ENCODE measurements at places on chromosomes 5 and 9. TPM values are rescaled to one million over a fixed set of nuclear protein-coding genes. Genes with fewer than 3 reads are reported as not detected.

Gene CENPH
- total RNA-seq, result 37.0 TPM

Gene TRPM3
- total RNA-seq, result not detected

Gene OBP2B
- not detected for total RNA-seq

DNA sequence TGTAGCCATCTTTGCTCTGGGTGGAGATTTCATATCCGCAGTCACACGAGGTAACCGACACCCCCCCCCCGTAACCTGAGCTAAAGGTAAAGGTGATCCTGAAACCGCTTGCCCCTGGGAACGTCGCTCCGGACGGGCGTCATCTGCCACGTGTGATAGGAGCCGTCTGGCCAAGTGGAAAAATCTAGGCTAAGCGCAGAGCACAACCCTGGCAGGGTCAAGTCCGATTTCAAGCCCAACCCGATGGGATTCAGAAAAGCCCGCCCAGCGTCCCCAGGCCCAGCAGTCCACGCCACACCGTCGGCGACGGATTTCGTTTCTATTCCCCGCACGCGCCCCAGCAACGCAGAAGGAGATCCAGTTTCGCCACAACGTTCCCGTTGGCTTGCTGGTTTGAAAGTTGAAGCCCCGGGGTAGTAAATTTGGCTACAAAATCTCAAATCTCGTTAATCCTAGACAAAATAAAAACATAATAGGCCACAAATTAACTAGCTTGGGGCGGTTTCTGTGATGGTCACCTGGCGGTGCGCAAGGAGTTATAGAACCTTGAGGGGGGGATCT, 32.4 kb upstream of the NFIB start:
- H3K27me3 ChIP-seq, result peaks cover 57% of the 10 kb centered on the region
- no peak overlapping the region for H3K27ac ChIP-seq
- H3K4me1 ChIP-seq, result peaks cover 5% of the 10 kb centered on the region

DNA sequence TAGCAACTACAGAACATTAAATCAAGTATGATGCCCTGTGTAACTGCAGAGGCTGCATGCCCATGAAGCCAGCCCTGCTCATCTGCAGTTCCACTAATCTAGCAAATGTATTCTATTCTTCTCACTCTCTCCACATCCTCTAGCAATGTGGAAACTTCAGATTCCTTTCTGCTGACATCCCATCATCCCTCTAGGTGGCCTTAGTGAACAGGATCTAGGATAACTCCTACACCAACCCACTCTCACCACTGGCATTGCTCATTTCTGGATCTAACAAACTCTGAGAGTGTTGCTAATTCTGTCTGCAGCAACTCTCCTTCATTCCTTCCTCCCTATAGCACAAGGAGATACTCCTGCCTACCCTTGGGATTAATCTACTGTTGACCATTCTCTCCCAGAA, 80.8 kb downstream of the FAM81B start:
- DNase-seq, result no peak
- H3K4me1 ChIP-seq, result no peaks in the 10 kb centered on the region
- H3K4me3 ChIP-seq, result no peak overlapping the region

DNA sequence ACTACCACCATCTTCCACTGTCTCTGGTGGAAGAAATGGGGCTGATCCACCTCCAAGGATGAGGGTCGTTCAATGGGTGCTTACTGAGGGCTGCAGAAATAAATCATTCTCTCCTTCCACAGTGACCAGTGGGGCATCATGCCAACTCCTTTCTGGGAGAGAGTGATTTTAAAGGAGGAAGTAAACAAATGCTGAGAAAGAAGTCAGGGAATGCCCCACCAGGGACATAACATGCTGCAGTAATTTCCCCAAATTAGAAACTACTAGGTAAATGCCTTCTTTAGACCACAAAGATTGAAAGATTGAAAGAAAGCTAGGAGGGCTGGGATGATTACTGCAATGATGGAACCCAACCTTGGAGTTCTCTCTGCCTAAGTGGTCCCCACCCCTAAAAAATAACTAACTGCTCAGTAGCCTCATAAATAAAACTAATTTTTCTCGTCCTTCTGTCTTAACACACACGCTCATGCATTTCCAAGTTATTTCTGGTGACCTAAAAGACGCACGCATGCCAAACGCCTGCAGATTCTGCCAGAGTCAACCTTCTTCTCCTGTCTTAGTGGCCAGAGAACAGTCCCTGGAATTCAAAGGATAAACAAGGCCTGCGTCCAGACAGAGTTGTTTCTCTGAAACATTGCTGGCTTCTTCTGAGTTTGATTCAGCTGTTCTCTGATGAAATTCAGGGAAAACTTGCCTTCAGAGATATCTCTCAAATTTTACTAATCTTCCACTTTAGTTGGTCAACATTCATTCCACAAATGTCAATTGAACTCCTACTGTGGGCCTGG, 250.0 kb downstream of the NR3C1 start:
- DNase-seq, result no peak
- H3K27me3 ChIP-seq, result no peaks in the 10 kb centered on the region
- H3K4me3 ChIP-seq, result no peak overlapping the region
- H3K36me3 ChIP-seq, result peaks cover 26% of the 10 kb centered on the region

DNA sequence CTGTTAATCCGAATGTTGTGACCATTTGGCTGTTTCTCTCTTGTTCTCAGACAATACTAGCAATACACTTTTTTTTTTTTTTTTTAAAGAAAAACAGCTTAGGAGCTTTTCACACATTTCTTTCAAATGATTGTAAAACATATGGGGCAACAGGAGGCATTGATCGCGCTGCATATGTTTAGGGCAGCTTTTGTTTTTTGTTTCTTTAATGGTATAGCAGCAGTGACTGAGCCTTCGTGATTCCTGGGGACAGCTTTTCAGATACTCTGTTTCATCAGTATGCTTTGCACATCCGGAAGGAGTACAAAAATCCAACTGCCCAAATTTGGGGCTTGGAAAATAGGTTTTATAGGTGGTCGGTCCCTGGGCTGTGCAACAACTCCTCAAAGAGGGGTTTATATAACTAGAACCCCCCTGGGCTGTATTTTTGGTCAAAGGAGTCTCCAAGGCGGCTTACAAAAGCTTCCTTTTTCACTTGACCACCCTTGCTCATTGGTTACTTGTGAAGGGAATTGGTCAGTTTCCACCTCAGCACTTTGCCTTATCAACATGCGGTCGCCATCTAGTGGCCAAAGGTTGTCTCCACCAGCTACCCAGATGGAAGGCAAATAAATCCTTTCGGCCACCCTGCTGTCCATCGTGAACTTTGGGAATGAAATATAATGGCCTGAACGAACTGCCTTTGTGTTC, 91.8 kb downstream of the PDE6A start:
- H3K4me1 ChIP-seq, result no peaks in the 10 kb centered on the region
- peaks cover 3% of the 10 kb centered on the region for H3K36me3 ChIP-seq
- no peak overlapping the region for H3K27ac ChIP-seq

DNA sequence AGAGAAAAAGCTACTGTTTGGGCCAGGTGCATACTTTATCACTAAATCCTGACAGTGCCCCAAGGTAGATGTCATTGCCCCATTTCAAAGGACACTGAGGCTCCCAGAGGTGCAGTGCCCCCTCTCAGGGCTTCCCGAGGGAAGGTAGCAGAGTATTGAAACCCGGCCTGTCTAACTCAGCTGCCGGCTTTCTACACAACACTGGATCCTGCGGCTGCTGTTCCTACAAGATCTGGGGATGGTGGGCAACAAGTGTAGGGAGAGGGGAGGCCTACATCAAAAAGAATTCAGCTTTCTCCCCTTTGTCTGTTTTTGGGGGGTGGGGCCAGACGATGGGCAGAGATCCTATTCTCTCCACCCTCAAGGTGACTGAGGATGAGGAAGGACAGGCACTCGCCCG, 200.8 kb downstream of the DAB2IP start:
- H3K27ac ChIP-seq, result no peak overlapping the region
- no peaks in the 10 kb centered on the region for H3K4me1 ChIP-seq
- DNase-seq, result no peak
- no peak overlapping the region for H3K4me3 ChIP-seq
- no peaks in the 10 kb centered on the region for H3K36me3 ChIP-seq
- no peaks in the 10 kb centered on the region for H3K27me3 ChIP-seq

Data from activated T-helper 2 cell treated with anti-CD3 and anti-CD28 coated beads, Interferon-gamma antibody, Interleukin-2, Interleukin-4, amounts not matched to agents 10 μg/mL and 5 μg/mL and 100 μg/mL, durations not matched to agents 14 hours and 24 hours and 36 hours (primary cell).